H4 (cell line): ENCODE measurements at places on chromosomes 7 and 10.

DNA sequence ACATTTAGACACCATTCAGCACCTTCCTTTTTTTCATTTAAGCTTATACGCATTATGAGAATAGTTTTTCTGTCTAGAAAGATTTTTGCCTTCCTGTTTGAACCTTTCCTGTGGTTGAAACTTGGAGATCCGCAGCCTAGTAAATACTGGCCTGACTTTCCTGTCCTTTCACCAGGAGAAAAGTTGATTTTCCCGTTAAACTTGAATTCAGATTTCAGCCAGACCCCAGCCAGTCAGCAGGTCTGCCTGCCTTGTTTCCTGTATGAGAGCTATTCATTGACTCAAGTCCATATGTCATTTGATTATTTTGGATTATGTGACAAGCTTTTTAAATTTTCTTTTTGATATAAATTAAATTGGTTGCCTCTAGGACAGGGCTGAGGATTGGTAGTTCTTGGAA, 71.5 kb downstream of the EVX1 start:
- DNase-seq, result no peak

GRCh38 chr7:157434231-157434630, 97.4 kb downstream of the DNAJB6 start:
- DNase-seq, result no peak

GRCh38 chr7:90233569-90233968, 11.4 kb upstream of the CFAP69 start:
- DNase-seq, result no peak

DNA sequence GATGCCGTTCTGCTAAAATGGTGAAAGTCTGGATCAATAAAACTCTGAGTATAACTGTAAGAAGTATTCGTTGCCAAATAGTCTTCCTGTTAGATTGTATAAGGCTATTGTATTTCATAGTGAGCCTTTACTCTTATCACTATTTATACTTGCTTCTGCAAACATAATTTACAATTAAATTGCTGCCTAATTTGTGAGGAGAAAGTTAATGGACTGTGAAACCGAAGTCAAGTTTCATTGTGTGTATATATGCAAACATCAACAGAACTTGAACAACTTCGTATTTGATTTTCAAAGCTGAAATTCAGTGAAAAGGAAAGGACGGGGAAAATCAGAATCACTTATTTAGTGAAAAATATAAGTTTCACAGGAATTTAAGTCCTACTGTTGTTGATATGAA, 135.9 kb upstream of the CCDC6 start:
- DNase-seq, result no peak

DNA sequence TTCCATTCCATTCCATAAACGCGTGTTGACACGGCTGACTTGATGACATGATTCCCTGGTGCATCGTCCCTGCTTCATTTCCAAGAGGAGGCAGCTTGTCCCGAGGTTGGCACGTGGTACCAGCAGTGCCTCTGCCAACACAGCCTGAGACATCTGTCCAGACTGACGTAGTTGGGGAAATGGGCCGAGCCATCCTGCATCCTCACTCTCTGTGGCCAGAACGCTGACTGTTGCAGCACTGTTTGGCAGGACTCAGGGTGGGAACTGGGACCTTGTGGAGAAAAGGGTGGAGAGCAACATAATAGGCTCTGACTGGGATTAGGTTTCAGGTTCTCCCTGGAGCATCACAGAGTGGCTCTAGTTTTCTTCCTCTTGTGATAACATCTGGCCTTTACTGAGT, 118.6 kb upstream of the BTBD16 start:
- DNase-seq, result peak; percentile 41
